ENCODE measurements at places on chromosomes 11 and 22.
A peak's percentile ranks its signal among the peaks of the same experiment; 100 is the strongest.

DNA sequence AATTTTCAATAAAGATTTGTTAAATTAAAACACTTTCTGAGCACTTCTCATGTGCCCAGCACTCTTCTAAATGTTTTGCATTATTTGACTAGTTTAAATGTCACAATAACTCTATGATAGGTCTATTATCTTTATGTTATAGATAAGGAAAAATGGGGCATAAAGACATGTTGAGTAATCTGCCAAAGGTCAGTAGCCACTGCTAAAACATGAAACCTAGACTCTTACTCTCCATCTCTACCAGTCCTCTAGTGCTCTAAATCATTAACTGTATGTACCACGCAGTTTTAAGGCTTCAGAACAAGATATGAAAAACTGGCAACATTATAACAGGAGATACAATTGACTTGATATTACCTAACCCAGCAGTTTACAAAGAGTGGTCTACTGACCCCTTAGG lies 6.9 kb downstream of the RAB6A start:
- no peak for DNase-seq

DNA sequence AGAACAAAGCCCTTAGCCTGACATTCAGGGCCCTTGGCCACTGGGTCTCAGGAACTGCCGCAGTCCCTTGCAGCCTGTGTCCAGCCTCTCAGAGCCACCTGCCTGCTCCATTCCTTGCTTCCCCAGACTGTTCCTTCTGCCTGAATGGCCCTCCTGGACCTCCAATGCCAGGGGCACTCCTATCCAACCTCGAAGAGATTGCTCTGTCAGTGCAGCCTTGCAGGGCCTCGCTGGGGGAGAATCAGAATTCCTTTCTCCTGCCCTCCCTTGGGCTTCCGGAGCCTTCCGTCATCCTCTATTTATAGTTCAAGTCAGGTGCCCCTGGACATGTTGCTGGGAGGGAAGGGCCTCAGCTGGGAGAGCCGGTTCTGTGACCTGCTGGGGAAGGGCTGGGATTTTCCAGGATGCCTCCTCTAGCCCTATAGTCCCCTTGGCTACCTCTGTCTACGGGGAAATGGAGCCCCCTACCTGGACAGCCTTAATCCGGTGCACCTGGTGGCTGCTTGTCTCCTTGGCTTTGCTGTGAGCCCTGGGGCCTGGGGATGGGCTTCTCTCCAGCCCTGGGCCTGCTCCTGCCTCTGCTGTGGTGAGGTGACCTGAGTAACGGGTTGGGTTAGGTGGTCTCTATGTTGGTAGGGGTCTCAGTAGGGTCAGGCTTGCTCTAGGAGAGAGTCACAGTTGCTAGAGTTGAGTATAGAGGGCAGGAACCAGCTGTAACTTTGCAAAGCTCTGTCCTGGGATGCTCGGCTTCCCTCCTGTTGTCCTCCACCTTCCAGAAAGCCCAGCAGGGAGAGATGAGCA lies 45.9 kb upstream of the SYT7 start:
- DNase-seq, result no peak

DNA sequence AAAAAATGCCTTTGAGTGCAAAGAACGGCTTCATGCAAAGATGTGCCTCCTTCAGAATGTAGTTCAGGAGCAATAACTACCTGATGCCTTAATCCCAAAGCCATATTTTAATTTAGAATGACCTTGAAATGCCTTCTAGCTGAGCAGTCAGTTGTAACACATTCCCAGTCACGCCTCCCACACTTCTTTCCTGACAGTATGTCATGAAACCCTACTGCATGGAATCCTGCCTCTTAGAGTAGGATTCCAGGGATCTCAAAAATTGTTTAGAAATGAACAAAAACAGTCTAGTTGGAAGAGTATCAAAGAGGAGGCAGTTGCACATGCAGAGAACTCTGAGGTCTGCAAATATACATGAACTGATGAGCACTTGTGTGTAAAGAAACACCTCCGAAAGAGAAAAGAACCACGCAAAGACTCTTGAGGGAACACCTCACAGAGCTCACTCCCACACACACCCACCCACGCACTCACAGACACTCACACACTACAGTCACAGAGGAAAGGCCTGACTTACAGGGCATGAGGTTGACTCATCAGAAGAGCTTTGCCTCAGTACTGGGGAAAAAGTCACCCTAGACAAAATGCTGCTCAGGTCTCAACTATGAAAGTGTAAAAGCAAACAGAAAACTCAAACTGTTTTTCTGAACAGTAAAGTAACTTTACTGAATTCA lies 77.4 kb downstream of the GGTLC2 start:
- DNase-seq, result peak; percentile 75

GRCh38 chr11:45670386-45671135 lies 5.1 kb upstream of the CHST1 start:
- no peak for DNase-seq

- DNase-seq, result peak; percentile 35
Measured at GRCh38 chr11:76664578-76665061, 5.9 kb downstream of the LRRC32 start.

GRCh38 chr11:782264-783174 lies 5.2 kb upstream of the GATD1 start:
- no peak for DNase-seq

DNA sequence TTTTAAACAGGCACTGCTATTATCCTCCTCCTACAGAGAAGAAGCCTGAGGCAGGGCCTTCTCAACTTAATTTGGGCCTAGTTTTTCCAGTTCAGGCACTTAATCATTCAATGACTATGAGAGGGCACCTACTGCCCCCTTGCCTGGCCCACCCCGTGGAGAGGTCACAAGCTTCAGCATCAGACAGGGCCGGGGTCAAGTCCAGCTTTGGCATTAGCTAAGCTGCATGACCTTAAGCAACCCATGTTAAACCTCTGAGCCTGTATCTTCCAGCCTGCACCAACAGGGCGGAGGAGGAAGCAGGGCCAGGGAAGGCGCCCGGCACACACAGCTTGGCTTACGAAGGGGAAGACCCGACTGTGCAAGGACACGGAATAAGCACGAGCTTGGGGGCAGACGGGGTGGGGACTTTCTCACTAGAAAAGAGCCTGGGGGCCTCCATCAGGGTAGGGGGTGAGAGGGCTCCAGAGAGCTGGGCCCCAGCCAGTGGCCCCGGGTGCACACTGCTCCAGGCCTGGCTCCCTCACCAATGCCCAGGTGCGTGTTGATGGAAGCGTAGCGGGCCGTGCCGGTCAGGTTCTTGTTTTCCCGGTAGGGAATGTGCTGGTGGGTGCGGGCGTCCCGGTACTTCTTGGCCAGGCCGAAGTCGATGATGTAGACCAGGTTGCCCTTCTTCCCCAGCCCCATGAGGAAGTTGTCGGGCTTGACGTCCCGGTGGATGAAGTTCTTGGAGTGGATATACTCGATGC lies 16.9 kb downstream of the CSNK1E start:
- DNase-seq, result no peak
